HFF-Myc (cell line): ENCODE measurements at places on chromosomes 1 and 21.

GRCh38 chr1:14925336-14926136 is 228.0 kb upstream of the TMEM51 start:
- no peak for DNase-seq

GRCh38 chr1:160416369-160416768 is 16.0 kb downstream of the VANGL2 start:
- no peak for DNase-seq

DNA sequence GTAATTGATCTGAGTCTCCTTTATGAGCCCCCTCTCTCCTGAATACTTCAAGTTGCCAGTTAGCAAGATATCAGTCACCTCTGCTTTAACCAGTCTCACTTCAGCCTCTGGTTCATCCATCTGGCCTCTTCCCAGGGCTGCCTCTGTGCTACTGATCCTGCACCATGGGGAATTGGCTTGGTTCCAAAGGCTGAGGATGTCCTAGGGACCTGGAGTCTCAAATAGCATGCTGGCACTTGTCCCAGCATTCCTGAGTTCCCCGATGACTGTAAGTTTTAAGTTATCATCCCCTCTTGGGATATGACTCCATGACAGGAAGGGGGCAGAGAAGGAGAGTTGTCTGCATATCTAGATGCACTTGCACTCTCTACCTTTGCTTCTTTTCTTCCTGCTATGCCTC is 252.0 kb downstream of the PTBP2 start:
- peak; percentile 45 for DNase-seq

GRCh38 chr21:42163511-42163863 is 55.5 kb upstream of the ABCG1 start:
- DNase-seq = no peak

DNA sequence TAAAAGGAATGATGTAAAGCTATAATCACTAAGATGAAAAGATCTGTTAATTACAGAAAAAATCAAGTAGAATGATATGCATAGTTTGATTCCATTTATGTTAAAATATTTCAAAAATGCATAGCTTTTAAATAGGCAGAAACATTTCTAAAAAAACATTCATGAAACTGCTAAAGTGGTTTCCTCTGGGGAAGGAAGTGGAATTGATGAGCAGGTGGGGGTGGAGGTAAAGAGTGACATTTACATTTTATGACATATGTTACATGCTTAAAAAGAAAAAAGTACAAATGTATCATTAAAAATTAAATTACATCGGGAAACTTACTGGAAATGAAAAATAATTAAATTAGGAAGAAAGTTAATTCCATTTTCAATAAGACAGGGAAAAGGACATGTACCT is 42.8 kb upstream of the JAK1 start:
- DNase-seq = no peak

DNA sequence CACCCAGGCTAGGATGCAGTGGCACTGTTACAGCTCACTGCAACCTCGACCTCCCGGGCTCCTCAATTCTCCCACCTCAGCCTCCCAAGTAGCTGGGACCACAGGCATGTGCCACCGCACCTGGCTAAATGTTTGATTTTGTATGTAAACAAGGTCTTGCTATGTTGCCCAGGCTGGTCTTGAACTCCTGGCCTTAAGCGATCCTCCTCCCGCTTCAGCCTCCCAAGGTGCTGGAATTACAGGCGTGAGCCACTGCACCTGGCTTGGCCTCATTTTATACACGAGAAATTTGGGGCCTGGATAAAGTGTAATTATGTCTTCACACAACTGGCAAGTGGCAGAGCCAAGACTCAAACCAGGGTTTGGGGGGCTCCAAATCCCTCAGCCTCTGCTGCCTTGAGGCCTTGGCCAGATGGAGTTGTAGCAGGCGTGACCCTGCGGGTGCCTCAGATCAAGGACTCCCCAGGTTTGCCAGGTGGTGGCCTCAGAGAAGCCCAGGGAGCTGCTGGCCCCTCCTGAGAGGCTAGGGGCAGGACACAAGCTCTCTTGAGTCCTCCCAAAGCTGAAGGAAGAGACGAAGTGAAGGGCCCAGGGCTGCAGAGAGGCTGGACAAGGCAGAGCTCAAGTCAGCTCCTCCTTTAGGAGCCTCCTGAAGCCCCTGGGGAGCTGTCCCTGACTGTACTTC is 61.7 kb downstream of the MDM4 start:
- no peak for DNase-seq

DNA sequence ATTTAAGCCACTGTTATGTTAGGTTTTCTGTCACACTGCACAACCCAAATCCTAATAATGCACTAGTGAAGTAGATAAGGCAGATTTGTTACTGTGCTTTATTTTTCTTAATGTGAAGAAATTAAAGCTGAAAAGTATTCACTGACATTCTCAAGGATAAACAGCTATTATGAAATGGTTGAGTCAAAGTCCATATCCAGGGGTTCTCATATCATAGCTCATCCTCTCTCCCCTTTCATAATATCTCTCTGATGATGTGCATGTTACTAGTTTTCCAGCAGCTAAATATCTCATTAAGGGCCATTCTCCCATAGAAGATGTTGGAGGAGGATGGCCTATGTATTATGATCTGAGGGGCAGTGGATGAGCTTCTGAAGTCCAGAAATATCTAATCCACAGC is 53.6 kb upstream of the CCDC190 start:
- no peak for DNase-seq

- no peak for DNase-seq
Observed at GRCh38 chr1:29470087-29470787, 233.9 kb downstream of the PTPRU start.
